Stimulated activated CD8-positive, alpha-beta memory T cell treated with anti-CD3 and anti-CD28 coated beads, Interleukin-7, amount 100 ng/mL, for 4 hours (primary cell): ENCODE measurements at places on chromosomes 12 and 14.

GRCh38 chr12:127060933-127061332, 1206.0 kb upstream of the TMEM132C start:
- no peak for DNase-seq

DNA sequence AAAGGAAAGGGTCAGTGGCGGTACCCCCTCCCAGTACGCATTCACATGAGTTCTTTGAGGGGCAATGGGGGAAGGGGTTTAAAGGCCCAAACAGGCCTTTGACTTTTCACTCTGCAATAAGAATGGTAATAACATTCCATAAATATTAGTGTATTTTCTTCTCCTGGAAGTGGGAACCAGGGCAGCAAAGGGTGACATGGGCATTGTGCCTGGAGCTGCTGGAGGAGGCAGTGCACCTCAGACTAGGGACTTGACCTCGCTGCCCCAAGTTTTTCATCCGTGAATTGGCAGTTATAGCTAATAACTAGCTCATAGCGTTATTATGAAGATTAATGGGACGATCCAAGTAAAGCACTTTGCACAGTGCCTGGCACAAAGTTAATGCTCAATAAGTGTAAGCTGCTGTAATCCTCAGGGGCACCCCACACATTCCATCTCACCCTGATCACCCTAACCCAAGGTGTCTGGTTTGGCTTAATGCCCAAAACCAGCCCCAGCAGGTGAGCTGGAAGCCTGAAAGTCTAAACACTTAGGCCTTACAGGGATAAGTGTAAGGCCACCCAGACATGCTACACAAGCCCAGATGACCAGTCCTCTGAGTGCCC, 2.8 kb upstream of the KCNH3 start:
- DNase-seq, result no peak

- DNase-seq, result no peak
Measured at GRCh38 chr12:109359131-109359690, 11.5 kb downstream of the MYO1H start.

GRCh38 chr12:120157678-120158077, 36.8 kb downstream of the GCN1 start:
- DNase-seq, result no peak

DNA sequence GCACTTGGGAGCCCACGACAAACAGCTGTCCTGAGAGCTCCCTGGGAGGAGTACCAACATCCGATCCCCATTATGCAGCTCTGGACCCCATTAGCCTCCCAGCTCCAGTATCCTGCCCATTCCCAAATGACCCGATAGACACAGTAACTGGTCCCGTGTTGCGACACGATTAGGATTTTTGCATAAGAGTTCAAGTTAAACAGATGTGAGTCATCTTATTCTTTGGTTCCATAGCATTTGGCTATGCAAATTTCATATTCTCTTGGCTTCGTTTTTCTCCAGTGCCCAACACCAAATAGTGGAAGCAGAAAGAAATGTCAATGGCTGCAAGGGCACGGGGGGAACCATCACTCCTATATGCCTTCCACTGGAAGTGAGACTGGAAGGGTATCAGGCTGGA, 43.0 kb upstream of the LRRC10 start:
- no peak for DNase-seq
